ENCODE measurements at places on chromosomes 3 and 15.

- DNase-seq: no peak
Measured at GRCh38 chr3:123471106-123471505, 22.2 kb upstream of the ADCY5 start.

DNA sequence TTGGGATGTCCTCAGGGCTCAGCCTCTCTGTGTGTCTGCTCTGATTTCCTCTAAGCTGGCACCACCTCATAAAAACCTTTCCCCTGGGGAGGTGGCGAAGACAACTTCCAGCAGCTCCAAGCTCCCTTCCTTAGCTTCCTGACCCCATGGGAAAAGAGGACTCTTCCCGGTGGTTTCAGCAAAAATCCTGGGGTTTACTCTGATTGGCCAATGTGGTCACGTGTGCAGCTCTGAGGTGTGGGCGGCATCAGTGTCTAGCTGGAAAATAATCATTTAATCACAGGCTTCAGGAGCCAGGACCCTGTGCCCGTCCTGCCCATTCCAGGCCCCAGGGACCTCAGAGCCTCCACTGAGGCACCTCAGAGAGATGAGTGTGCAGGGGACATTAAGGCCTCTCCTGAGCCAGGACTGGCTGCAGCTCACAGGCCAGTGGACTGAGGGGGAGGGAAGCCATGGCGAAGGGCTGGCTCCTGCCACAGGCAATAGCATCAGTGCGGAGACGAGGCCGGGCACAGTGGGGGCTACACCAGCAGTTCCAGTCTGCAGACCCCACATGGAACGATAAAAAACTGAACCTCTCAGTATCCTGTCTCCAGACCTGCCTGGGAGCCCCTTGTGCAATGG lies 104.1 kb downstream of the TPRA1 start:
- no peak for DNase-seq

- no peak for DNase-seq
Measured at GRCh38 chr3:119862616-119863015, 80.7 kb downstream of the NR1I2 start.

- DNase-seq: no peak
Measured at GRCh38 chr3:156273111-156273694, 152.8 kb downstream of the KCNAB1 start.

DNA sequence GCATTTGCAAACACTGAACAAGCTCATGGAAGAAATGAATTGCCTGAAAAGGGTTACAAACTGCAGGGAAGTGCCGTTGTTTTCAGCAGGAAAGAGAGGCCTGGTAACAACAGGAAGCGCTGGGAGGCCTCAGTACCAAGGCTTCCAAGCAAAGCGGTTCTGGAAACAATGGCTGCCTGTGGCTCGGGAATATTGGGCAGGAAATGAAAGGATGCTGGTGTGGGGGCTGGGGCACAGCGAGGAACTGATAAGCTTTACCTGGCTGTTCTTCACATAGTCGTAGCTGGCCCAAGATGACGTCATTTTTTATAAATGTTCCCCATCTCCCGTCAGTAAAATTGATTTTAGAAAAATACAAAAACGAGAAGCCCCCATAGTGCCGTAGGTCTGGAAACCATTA lies 55.9 kb downstream of the ARHGAP31 start:
- DNase-seq: peak; percentile 7

- DNase-seq: no peak
Measured at GRCh38 chr3:76651784-76652183, 388.1 kb upstream of the ROBO2 start.

GRCh38 chr15:57526076-57526475 lies 65.6 kb upstream of the MYZAP start:
- DNase-seq: no peak

GRCh38 chr3:8494327-8494726 lies 7.3 kb upstream of the LMCD1 start:
- no peak for DNase-seq
